Non-pigmented ciliary epithelial cell (primary cell): ENCODE measurements at places on chromosomes 7 and 10.
A peak's percentile ranks its signal among the peaks of the same experiment; 100 is the strongest.

DNA sequence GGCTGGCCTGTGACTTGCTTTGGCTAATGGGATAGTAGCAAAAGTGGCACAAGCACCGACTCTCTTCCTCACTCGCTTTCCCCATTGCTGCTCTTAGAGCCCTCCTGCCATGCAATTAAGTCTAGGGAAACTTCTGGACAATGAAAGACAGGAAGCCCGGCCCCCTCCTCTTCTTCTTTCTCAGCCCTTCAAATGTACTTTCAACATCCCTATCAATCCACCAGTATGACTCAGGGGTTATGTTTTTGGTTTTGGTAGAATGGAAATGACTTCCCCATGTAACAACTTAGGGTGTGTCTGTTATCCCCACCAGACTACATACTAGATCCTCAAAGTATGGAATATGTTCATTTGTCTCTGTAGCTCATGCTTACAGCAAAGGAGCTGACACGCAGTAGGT, 139.0 kb upstream of the GDF10 start:
- DNase-seq, result no peak

DNA sequence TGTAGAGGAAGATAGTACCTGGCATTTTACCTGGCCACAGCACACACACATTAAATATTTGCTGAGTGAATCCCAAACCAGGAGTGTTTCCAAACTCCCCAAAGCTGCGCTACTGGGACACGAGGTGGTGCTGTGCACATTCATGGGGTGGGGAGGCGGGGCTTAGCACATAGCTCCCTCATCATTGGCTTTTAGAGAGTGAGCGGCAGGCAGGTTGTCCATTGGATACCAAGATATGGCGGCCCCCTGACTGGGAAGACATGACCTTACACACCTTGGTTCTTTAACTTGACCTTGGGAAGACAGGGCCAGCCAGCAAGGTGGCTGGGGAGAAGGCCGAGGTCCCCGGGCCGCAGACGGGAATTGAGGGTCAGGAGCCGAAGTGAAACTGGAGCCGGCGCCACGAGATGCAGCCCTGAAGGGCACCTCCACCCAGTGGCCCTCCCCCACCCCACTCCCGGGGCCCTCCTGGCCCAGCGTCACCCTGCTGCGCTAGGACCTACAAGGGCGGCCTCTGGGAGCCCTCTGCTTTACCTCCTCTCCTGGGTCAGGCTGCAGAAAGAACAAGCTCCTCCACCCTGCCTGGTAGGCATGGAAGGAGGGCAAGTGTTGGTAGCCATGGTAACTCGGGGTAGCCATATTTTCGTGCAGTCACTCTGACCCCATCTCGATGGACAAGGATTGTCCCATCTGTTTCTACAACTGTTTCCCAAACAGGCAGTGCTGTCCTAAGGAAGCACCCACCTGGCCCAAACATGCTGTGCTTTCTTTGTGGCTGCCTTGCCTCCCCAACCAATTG, 24.0 kb downstream of the TMEM176A start:
- DNase-seq, result no peak

- no peak for DNase-seq
These were observed 49.5 kb downstream of the PIK3AP1 start for GRCh38 chr10:96670786-96671185.

DNA sequence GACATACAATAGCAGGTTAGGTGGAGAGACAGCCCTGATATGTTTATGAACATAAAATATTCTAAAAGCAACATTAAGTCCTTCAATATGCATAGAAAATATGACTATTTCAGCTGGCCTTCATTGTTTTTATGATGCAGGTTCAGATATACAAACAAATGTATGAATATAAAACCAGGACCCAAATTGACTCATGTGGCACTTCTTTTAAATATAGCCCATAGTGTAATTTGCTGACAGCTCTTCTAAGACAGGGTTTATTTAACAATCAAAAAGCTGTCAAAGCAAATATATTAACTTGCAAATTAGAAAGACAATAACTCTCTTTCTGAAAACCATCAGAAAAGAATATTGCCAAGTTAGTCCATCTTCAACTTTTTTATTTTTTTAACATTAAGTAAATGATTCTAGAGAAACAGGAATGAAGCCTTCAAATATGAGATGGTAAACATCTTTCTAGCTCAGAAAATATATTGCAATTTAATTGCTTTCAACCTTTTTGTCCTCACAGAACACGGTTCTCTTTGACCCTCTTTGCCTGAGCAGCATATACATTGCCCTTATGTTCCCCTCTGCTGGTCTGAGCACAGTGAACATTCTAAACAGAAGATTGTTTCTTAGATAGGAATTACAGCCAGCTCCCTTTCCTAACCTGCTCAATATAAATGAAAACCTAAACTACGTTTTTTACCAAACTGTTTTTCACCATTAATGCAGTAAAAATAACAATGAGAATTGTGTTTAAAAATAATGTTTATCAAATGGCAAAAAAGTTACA, 82.8 kb downstream of the CACNA2D1 start:
- DNase-seq, result no peak

GRCh38 chr10:22803261-22803885, 89.0 kb upstream of the PIP4K2A start:
- DNase-seq, result peak; percentile 46
